Caco-2 (cell line): ENCODE measurements at places on chromosomes 11 and 22. TPM values are rescaled to one million over a fixed set of nuclear protein-coding genes. Genes with fewer than 3 reads are reported as not detected.

Gene VSIG10L2
- total RNA-seq = not detected in 2 replicates

DNA sequence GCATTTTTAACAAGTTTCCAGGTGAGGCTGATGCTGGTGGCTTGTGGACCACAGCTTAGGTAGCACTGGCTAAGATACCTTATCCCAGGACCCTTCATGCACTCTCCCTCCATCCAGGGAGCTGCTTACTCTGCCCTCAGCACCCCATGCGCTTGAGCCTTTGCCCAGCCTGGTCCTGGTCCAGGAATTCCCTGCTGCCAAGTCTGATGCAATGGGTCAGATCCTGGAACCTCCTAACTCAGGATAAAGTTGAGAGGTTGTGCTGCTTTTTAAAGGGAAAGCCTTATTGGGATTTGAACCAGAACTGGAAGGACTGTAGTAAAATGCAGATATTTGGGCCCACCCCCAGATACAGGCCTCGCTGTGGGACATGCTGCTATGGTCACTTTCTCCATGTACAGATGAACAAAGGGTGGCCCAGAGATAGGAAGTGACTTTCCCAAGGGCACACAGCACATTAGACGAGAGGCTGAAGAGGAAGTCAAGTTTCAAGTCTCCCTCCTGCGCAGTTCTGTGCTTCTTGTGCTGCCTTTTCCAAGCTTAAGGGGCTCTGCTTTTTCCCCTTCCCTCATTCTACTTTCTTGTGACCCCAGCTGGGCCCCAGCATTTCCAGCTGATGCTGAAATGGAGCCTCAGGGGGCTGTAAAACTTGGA, 824 bp upstream of the LGALS12 start:
- no peak for DNase-seq
- no peak overlapping the region for H3K4me3 ChIP-seq
- no peaks in the 10 kb centered on the region for H3K36me3 ChIP-seq
- no peak overlapping the region for H3K27ac ChIP-seq

DNA sequence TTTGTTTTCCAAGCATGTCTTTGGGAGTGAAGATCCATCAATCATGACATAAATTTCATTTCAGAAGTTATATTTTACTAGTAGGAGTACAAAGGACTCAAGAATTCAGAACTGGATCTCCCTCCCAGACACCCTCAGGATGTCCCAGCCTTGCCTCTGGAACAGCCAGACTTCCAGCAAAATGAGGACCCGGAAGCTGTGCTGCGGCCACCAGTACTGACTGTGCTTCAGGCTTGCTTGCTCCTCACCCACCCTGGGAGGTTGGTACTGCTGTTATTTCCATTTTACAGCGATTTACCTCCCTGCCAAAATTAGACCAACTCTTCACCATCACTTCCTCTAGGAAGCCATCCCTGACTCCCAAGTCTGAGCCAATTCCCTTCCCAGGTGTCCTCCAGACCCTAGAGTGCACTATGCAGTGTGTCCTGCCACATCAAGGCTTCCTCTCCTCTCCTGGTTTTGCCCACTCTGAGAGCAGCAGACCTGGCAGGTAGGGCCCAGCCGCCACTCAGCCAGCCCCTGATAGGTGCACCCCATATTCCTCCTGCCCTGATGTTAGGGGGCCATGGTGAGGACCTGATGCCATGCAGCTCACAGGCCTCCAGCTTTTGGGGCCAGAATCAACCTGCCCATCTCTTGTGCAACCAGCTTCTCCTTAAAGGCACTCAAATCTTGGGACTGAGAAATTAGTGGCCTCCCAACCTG, 47.3 kb upstream of the WNT7B start:
- no peaks in the 10 kb centered on the region; the same call in 1 of the 2 replicates for H3K4me1 ChIP-seq
- H3K4me3 ChIP-seq = no peak overlapping the region
- H3K27ac ChIP-seq = no peak overlapping the region
- H3K36me3 ChIP-seq = no peaks in the 10 kb centered on the region
- no peak for DNase-seq
- H3K27me3 ChIP-seq = no peaks in the 10 kb centered on the region

DNA sequence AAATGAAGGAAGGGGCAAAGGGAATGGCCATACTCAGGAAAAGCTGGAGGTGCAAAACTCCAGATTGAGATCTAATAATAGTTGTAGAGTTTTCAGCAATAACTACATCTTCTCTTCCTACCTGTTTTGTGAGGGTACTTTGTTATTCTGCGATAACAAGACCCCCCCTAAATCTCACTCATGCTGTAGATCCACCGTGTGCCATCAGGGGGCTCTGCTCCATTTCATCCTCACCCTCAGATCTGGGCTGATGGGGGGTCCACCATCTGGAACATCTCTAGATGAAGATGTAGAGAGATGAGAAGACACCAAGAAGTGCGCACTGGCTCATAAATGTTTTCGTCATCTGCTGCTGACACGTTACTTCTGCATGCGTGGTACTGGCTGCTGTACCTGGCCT, 135.9 kb upstream of the KIRREL3 start:
- DNase-seq = no peak
- no peaks in the 10 kb centered on the region for H3K36me3 ChIP-seq
- no peak overlapping the region for H3K4me3 ChIP-seq
- H3K27ac ChIP-seq = no peak overlapping the region
- H3K4me1 ChIP-seq = no peaks in the 10 kb centered on the region

GRCh38 chr11:32034149-32034548, 56.7 kb upstream of the RCN1 start:
- no peaks in the 10 kb centered on the region for H3K36me3 ChIP-seq
- 0 out of 2 replicates have a peak, but pooled peaks cover 1% of the 10 kb centered on the region for H3K27me3 ChIP-seq
- DNase-seq = no peak
- H3K4me3 ChIP-seq = no peak overlapping the region

- H3K36me3 ChIP-seq = no peaks in the 10 kb centered on the region
- H3K4me1 ChIP-seq = no peaks in the 10 kb centered on the region
- H3K27me3 ChIP-seq = no peaks in the 10 kb centered on the region
- no peak overlapping the region for H3K4me3 ChIP-seq
Observed at GRCh38 chr11:37963440-37963839, 1365.4 kb upstream of the RAG2 start.

DNA sequence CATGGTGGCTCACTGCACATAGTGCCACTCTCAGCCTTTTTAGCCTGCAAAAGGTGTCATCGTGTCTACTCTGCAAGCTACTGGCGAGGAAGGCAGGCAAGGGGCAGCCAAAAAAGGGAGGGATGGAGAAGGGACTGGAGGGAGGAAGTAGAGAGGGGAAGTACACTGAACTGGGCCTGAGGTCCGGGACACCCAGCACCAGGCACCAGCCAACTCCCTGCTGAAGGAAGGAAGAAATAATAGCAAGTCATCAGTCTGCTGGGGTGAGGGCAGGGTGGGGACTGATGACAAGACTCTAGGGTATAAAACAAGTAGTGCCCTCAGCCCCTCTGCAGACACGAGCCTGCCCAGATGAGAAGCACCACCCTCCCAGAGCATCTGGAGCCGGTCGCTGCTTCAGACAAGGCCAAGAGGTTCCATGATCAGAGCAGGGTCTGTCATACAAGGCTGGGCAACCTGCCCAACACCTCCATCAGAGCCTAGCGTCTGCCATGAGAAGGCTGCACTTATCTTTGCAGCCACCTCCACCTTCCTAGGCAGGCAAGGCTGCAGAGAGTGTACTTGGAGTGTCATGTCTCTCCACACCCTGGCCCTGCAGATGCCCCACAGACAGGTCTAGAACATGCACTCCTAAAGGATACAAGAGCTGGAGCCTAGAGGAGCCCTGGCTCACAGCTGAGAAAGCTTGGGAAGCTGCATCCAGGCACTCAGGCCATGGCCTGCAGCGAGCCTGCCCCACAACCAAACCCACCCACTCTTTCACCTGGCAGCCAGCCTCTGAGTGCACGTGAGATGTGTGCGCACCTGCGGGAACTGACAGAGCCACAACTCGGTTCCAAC, 9.0 kb upstream of the COMT start:
- H3K27me3 ChIP-seq = no peaks in the 10 kb centered on the region
- no peak for DNase-seq
- H3K4me3 ChIP-seq = no peak overlapping the region
- H3K27ac ChIP-seq = no peak overlapping the region

DNA sequence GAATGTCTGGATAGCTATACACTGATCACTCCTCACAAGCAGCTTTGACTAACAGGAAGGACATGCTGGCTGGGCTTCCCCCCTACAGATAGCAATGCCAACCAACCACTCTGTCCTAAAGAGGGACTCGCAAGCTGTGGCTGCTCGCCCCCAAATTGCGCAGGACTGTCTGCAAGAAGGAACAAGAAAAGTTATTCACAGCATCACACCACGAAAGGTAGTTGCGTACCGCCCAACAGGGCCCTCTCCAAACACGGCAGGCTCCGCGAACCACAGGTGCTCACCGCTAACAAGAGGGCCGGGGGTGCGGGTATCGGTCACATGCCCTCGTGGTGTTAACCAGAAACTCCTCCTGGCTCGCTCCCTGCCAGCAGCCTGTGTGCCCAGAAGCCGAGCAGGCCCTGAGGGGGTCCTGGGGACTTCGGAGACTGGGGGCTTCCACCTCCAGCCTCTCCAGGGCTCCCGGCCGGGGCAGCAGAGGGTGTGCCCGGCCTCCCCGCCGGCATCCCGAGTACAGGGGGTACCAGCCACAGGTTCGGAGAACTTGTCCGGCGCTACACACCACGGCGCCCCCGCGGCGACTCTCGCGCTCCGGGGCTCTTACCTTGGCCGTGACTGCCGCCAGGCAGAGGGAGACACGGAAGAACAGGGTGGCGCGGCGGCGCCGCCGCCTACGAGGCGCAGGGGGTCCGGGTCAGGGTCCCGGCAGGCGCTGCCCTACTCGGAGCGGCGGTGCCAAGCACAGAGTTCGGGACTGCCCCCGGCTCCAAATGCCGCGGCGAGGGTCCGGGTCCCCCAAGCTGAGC, 682 bp downstream of the LARGE1 start:
- peak; percentile 33 for DNase-seq
- H3K36me3 ChIP-seq = no peaks in the 10 kb centered on the region
- peaks cover 2% of the 10 kb centered on the region; the same call in 1 of the 2 replicates for H3K27me3 ChIP-seq
- peak overlapping the region; percentile 34 for H3K4me3 ChIP-seq
- no peak overlapping the region for H3K27ac ChIP-seq

Gene CLCF1
- total RNA-seq = 4.5 and 5.8 TPM in 2 replicates

Gene OR2AG2
- not detected in 2 replicates for total RNA-seq

DNA sequence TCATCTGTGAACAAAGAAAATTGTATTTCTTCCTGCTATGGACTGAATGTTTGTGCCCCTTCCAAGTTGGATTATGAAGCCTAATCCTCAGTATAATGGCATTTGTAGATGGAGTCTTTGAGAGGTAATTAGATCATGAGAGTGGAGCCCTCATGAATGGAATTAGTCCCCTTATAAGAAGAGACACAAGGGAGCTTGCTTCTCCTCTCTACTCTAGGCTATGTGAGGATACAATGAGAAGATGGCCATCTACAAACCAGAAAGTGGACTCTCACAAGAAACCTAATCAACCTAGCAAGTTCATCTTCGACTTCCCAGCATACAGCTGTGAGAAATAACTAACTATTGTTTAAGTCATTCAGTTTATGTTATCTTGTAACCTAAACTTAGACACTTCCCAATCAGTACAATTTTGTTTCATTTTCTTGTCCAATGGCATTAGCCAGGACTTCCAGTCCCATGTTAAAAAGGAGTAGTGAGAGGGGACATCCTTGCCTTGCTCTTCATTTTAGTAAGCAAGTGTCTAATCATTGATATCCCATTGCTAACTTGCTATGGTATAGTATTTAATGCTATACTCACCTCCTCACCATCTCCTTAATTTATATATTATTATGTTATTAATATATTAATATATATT, 45.7 kb downstream of the PDGFD start:
- H3K4me1 ChIP-seq = no peaks in the 10 kb centered on the region
- no peak overlapping the region for H3K27ac ChIP-seq
- H3K4me3 ChIP-seq = no peak overlapping the region
- no peaks in the 10 kb centered on the region for H3K27me3 ChIP-seq

DNA sequence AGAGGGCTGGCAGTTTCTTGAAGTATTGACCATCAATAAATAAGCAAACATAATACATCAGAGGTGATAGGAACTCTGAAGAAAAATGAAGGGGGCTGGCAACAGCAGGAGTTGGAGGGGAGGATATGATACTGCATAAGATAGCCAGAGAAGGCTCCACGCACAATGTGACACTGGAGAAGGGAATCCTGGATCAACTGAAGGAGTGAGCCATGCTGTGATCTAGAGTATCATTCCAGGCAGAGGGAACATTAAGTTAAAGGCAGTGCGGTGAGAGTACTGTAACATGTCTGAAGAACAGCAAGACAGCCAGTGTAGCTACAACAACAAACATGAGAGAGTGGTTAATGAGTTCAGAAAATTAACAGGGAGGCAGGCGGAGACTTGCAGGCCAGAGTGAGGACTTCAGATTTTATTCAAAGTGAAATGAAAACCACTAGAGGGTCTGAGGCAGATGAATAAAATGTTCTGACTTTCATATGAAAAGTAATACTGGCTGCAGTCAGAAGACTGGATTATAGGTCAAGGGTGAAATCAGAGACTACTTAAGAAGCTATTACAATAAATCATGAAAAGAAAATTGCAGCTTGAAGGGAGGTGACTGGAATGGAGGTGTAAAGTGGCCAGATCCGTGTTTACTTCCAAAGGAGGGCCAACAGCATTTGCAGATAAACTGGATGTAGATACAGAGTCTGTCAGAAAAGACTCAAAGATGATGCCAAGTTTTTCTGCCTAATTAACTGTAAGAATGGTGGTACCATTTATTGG, 49.4 kb downstream of the RRAS2 start:
- no peak overlapping the region for H3K4me3 ChIP-seq
- H3K27ac ChIP-seq = no peak overlapping the region
- DNase-seq = no peak

GRCh38 chr11:107042748-107043147, 24.5 kb upstream of the GUCY1A2 start:
- H3K4me3 ChIP-seq = no peak overlapping the region
- no peaks in the 10 kb centered on the region for H3K27me3 ChIP-seq
- no peaks in the 10 kb centered on the region for H3K36me3 ChIP-seq
- no peaks in the 10 kb centered on the region for H3K4me1 ChIP-seq
- DNase-seq = no peak
- no peak overlapping the region for H3K27ac ChIP-seq

DNA sequence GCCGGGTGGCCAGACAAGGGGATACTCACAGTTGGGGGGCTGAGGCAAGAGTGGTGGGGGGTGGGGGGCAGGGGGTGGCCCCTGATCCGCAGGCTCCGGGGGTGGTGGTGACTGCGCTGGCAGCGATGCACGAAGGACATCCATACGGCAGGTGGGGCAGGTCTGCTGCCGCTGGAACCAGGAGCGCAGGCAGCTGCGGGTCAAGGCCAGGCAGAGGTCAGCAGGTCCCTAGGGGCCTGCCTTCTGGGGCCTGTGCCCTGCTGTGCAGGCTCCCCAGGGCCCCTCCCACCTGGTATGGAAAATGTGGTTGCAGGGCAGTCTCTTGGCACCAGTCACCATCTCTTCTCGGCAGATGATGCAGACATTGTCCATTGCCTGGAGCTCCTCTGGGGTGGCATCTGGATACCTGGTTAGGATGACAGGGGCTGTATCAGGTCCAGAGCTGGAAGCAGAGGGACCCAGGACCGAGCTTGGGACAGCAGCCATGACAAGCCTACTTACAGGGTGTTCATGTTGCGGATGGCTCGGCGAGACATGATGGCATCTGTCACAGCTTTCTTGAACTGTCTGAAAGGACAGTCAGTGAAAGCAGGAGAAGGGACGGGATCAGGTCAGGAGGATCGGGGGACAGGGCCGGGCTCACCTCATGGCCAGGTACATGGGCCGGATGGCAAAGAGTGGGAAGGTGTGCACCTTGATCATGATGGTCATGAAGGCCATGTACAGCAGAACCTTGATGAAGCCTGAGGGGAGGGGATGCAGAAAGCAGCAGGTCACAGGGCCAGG, 3.5 kb downstream of the SYVN1 start:
- peaks cover 7% of the 10 kb centered on the region for H3K36me3 ChIP-seq
- no peak overlapping the region for H3K27ac ChIP-seq
- no peak overlapping the region for H3K4me3 ChIP-seq

Gene POU2AF1
- total RNA-seq = 1.1 and 2.7 TPM in 2 replicates

Gene ETS1
- 1.1 and 1.2 TPM in 2 replicates for total RNA-seq
